ENCODE measurements at places on chromosomes 4 and X. TPM values are rescaled to one million over a fixed set of nuclear protein-coding genes. Genes with fewer than 3 reads are reported as not detected.
A peak's percentile ranks its signal among the peaks of the same experiment; 100 is the strongest.

GRCh38 chrX:47498411-47498810 lies 15.4 kb upstream of the ZNF41 start:
- DNase-seq, result no peak

GRCh38 chrX:16930392-16930791 lies 16.1 kb upstream of the REPS2 start:
- no peak for DNase-seq

- DNase-seq, result no peak
Measured at GRCh38 chrX:100090931-100091330, 319.1 kb downstream of the PCDH19 start.

DNA sequence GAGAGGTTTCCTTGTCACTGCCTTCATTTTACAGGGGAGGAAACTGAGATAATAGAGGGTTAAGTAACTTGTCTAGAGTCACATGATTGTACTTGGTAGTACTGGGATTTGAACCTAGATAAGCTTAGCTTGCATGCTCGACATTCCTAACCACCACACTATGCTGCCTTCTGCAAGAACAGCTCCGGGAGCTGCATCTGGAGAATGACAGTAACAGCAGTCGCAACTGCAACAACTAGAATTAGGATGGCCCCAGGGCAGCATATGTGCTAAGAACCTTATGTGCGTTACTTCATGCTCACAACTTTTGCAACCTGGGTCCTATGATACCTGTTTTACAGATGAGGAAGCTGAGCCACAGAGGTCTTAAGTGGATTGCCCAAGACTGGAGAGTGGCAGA lies 89.5 kb upstream of the LCORL start:
- no peak for DNase-seq

- DNase-seq, result no peak
Measured at GRCh38 chr4:142160509-142160908, 524.1 kb downstream of the IL15 start.

DNA sequence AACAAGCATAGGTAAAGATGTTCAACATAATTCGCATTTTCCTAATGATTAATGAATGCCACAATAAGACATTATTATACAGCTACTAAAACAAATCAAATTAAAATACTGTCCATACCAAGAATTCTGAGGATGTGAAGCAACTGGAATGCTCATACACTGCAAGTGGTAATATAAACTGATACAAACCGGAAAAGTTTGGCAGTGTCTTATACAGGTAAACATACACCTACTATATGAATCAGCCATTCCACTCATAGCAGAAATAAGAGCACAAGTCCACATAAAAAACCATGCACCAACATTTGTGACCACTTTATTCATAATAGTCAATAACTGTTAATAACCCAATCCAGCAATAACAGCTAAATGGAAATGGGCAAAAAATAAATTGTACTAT lies 79.3 kb downstream of the FBXW7 start:
- DNase-seq, result no peak

GRCh38 chr4:111198446-111198845 lies 575.6 kb upstream of the PITX2 start:
- no peak for DNase-seq

DNA sequence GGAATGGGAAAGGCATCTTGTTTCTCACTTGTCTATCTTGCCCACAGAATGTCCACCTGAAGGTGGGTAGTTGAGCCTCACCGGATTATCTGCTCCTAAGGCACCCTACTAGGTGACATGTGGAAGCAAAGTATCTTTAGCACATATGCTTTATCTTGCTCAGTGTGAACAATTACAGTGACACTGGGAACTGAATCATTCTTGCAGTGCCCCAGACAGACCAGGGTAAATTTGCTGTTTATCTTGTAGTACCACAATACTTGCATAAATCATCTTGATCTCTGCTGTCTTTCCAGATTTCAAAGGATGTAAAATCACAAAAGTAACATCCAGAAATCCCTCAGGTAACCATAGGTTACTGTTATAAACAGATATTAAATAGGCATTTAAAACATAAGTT lies 930.0 kb upstream of the INTU start:
- no peak for DNase-seq

GRCh38 chrX:43656005-43656494 lies at the start of gene MAOA:
Gene MAOA (plus strand): TSS chrX:43656299. CDS start chrX:43656342, 43 bp downstream.
- peak; percentile 12 for DNase-seq

DNA sequence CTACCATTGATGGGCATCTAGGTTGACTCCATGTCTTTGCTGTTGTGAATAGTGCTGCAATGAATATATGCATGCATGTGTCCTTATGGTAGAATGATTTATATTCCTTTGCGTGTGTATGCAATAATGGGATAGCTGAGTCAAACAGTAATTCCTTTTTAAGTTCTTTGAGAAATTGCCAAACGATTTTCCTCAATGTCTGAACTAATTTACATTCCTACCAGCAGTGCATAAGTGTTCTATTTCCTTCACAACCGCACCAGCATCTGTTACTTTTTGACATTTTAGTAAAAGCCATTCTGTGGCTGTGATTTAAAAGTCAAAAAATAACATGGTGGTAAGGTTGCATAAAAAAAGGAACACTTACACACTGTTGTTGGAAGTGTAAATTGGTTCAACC lies 103.1 kb upstream of the FAM47B start:
- no peak for DNase-seq

GRCh38 chr4:76265631-76266218 lies 14.2 kb downstream of the FAM47E start:
- no peak for DNase-seq

DNA sequence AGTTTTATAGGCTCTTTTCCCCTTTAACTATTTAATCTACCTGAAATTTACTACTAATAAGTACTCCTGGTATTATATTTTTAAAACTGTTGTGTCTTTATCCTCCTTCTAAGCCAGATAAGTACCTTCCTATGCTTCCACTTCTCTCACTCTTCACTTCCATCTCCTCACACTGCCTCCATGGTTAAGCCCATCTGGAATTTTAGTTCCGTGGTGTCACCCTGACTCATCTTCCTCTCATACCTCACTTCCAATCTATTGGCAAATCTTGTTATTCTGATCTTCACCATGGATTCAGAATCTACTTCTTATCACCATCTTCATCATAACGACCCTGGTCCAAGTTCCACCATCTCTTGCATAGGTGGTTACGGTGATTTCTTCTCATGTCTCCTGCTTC lies 32.7 kb upstream of the DAPP1 start:
- DNase-seq, result no peak

DNA sequence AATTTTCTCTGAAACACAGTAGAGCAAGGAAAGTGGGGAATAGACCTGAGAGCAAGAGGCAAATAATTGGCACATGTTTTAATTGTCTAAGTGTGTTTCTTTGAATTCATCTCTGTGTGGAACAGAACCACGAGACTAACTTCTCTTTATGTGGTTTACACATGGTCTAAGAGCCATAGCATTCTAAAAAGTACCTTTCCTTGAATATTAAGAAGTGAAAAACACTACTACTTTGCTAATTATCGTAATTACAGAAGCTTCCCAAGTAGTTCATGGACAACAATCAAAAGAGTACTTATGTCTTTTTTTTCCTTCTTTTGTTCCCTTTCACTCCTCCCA lies 2.9 kb upstream of the CYBB start:
- no peak for DNase-seq

Gene YIPF6
- total RNA-seq, result 15.7 TPM

Gene SPANXB1
- not detected for total RNA-seq

Gene WWC2
- 11.9 TPM for total RNA-seq

Gene CHRDL1
- total RNA-seq, result not detected

Gene NSG1
- total RNA-seq, result 37.9 TPM

Gene KDR
- total RNA-seq, result not detected

Gene CLDN22
- not detected for total RNA-seq
